ENCODE measurements at places on chromosomes 5 and 9.

GRCh38 chr9:108569624-108570023 lies 286.2 kb downstream of the ACTL7B start:
- DNase-seq: no peak

- DNase-seq: no peak
Measured at GRCh38 chr9:112445196-112445595, 41.4 kb upstream of the KIAA1958 start.

DNA sequence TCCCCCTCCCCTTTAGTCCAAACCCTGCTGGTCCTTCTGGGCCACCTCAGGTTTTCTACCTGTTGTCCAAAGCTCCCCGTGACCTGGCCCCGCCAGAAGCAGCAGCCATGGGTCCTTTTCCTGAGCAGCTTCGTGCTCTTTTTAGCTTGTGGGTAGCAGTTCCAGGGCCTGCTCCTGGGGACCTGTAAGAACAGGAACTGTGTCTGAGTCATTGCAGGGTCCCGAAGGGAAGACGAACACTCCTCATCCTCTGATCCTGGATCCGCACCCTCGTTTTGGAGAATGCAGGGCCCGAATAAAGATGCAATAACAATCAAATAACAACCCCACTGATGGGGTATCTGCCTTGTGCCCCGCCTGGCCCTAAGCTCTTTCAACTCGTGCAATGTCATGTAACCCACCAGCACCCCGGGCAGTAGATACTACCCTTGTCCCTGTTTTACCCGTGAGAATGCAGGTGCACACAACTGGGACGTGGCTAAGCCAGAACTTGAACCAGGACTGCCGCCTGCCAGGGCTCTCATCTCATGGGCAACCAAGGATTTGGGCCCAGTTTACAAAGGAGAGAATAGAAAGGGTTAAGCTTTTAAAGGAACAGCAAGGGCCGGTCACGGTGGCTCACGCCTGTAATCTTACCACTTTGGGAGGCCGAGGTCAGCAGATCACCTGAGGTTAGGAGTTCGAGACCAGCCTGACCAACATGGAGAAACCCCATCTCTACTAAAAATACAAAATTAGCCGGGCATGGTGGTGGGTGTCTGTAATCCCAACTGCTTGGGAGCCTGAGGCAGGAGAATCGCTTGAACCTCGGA lies 33.2 kb downstream of the NEK6 start:
- DNase-seq: no peak

GRCh38 chr5:29218138-29218537 lies 1975.3 kb upstream of the CDH6 start:
- peak; percentile 17 for DNase-seq

Measured in ACHN (cell line).